ENCODE measurements at places on chromosomes 12 and 14.

DNA sequence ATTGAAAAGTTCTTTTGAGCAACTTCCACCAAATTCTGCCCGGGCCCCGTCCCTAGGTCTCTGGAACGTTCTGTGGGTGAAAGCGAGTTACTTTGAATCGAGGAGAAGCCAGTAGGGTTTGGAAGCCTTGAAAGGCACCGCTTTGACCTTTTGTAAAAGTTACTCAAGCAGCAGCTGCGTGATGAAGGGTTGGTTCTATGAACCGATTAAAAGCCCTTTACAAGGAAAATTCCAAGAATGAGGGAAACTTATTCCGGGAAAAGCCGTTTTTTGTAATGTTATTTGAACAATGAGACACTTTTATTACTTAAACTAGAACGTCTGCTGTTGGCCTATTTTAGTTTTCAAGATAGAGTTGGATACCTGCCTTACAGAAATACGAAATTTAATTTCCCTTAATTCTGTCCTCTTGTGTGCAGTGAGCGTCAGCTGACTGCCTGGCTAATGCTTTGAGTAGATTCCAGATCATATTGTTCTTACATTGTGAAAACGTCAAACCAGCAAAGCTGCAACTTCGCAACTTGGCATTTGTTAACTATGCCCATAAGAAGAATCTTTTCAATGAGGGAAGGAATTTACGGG lies 906 bp downstream of the LARP4 start:
- no peak for DNase-seq

- no peak for DNase-seq
These were observed 115.9 kb downstream of the FGD4 start for GRCh38 chr12:32515137-32515873.

DNA sequence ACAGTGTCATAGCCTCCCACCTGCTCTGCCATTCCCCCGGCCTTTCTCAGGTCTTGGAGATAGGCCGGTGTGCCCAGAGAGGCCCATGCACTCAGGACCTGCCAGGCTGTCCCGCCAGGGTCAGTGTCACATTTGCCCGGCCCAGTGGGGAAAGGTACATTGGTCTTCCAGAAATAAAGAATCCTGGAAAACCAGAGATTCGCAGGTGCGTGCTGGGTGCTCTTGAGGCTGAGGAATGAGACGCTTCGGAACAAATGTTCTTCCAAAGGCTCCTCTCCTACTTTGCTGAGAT lies 205.8 kb upstream of the RTL1 start:
- DNase-seq: no peak

GRCh38 chr12:108119126-108119973 lies 9.7 kb upstream of the WSCD2 start:
- DNase-seq: no peak

- no peak for DNase-seq
These were observed 77.5 kb downstream of the PHLDA1 start for GRCh38 chr12:75954041-75954440.

DNA sequence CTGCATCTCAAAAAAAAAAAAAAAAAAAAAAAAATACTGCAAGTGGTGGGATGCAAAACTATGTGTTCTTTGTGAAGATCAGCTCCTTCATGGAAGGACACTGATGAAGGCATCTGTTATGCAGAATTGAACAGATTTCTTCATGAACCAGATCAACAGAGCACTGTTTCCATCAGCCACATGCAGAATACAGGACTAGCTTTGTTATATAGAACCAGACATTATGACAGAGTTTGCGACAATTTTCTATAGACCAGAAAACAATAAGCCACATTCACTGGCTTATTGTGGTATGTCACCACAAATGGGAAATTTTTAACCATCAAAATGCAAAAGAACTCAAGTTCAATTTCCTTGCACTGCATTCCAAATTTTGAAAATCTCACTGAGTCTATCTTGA lies 34.7 kb downstream of the CIT start:
- DNase-seq: no peak

DNA sequence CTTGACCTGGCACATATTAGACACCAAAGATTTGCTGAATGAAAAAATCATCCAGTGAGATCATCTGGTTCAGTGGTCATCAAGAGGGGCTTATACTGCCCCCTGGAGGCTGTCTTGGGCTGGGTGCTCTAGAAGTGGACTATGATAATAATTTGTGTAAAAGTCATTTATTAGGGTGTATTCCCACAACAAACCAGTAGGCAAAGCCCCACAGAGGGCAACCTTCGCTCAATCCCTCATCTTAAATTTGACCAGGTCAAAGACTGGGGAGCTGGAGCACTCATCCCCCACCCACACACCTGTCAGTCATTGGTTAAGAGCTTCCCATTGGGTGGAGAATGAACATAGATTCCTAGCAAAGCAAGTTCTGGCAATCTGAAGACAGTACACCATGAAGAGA lies 20.0 kb upstream of the FICD start:
- DNase-seq: no peak

DNA sequence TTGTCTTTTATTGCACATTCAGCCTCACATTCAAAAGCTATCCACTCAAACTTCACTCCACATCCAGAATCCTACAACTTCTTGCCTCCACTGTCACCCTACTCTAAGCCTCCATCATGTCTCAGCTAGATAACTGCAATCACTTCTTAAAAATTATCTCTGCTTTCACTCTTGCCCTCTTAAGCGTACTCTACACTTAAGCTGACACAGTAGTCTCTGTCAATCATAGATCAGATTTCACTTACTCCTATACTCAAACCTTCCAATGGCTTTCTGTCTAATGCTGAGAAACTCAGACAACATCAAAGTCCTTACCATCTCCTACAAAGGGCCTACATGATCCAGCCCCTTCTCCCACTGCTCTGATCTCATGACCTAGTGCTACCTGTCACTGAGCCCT lies 304.1 kb downstream of the ITPR2 start:
- DNase-seq: no peak

DNA sequence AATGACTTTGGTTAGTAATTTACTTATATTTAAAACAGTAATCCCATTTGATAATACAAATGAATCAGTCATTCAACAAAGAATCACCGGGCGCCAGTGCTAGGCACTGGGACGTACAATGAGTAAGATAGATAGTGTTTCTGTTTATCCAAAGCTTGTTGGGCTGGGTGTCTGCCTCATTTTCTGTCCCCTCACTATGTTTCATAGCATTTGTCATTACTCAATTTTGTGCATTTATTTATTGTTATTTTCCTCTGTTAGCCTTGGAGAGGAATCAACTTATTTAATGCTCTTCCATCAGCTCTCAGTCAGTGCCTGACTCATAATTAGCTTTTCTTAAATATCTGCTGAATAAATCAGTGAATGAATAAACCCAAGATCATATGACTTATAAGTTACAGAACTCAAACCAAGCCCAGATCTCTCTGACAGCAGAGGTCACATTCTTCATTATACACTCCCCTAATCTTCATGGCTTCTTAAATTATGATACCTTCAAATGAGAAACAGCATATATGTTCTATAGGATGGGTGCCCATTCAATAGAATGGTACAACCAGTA lies 86.2 kb downstream of the TSPAN8 start:
- no peak for DNase-seq

GRCh38 chr12:6230321-6231110 lies 30.3 kb downstream of the CD9 start:
- peak; percentile 53 for DNase-seq

GRCh38 chr14:50533806-50534205 lies 1.4 kb upstream of the MAP4K5 start:
- no peak for DNase-seq

GRCh38 chr12:93102744-93103143 lies 173.6 kb upstream of the EEA1 start:
- DNase-seq: no peak

DNA sequence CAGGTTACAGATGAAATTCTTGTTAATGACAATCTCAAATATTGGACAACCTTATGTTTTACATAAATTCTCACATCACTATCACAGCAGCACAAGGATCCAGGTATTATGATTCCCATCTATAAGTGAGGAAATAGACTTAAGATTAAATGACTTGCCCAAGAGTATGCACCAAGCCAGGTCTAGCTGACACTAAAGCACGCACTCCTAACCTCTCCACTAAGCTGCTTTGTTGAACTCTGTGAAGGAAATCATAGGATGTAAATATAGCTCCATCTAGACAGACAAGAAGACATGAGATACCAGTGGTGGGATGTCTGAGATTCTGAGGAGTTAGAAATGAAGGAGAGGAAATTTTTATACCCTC lies 87.9 kb downstream of the PHLDA1 start:
- no peak for DNase-seq

- no peak for DNase-seq
These were observed 210.6 kb upstream of the NOVA1 start for GRCh38 chr14:26808407-26808806.

GRCh38 chr12:15151161-15152091 lies 69.8 kb downstream of the RERG start:
- no peak for DNase-seq

- no peak for DNase-seq
These were observed 382.8 kb downstream of the BCL11B start for GRCh38 chr14:98888927-98889835.

GRCh38 chr14:96394047-96394815 lies 2.3 kb downstream of the AK7 start:
- no peak for DNase-seq

DNA sequence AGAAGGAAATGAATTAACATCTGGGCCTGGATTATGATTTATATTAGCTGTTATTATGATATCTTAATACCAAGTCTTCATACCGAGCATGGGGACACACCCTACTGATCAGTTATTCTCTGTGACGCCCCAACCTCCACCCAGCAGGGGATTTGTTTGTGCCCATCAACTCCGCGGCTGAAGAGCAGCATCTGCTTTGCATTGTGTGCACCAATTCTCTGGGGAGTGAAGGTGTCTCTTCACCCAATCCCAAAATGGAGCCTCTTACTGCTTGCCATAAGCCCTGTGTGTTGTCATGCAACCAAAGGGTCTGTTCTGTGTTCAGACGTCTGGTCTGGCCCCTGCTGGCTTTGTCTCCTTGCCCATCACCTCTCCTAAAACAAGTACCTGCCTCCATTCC lies 25.4 kb downstream of the DHRS2 start:
- DNase-seq: no peak

- DNase-seq: peak; percentile 30
These were observed 1.7 kb upstream of the ANKRD33 start for GRCh38 chr12:51886021-51886710.

DNA sequence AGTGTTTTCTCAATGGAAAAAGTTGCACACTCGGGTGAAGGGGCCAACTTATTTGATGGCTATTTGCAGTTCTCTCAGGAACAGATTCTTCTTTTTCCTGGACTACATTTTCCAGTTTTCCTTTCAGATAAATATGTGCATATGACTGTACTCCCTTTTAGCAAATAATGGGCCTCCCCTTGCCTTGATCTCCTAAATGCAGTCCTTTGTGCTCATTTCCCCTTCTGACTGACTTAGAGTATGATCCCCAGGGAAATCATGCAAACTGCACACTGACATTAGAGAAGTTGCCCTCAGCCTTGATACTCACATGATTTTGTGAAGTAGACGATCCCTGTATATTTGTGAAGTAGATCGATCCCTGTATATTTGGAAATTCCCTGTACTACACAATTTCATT lies 492.9 kb upstream of the NOVA1 start:
- no peak for DNase-seq

DNA sequence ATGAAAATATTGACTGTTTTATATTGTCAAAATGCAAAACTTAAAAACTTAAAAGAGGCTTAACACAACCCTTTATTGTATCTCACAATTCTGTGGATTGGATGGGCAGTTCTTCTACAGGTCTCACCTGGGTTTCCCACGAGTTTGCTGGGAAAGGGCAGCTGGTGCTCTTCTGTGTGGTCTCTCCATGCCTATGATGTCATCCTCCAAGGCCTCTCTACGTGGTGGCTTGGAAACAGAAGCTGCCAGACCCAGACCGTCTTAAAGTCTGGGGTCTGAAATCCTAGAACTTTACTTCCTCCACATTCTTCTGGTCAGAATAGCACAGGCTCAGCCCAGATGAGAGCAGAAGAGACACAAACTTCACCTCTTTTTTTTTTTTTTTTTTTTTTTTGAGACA lies 36.5 kb upstream of the KICS2 start:
- DNase-seq: no peak

DNA sequence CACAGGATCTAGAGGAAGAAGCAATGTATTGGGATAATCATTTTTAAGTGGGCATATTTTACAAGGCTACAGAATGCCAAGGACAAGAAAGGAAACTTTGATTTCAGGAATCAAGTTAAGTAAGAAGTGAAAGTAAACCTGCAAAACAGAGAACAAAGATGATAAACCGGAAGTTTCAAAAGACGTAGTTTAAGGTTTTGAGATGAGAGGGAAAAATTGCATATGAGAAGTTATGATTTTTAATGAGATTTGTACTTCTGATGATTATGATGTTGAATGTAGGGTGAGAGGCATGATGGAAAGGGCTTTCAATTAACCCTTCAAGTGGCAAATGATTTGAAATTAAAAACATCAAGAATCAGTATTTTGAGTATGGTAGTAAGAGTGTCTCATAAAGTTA lies 134.9 kb downstream of the CAPZA3 start:
- no peak for DNase-seq

- no peak for DNase-seq
These were observed 361.4 kb downstream of the CACNA1C start for GRCh38 chr12:2413999-2414792.

GRCh38 chr12:80979816-80980215 lies 42.1 kb upstream of the LIN7A start:
- DNase-seq: no peak

- no peak for DNase-seq
These were observed 479 bp downstream of the SEL1L start for GRCh38 chr14:81533212-81533535.

- no peak for DNase-seq
These were observed 4.6 kb upstream of the SYCP3 start for GRCh38 chr12:101743724-101744472.

DNA sequence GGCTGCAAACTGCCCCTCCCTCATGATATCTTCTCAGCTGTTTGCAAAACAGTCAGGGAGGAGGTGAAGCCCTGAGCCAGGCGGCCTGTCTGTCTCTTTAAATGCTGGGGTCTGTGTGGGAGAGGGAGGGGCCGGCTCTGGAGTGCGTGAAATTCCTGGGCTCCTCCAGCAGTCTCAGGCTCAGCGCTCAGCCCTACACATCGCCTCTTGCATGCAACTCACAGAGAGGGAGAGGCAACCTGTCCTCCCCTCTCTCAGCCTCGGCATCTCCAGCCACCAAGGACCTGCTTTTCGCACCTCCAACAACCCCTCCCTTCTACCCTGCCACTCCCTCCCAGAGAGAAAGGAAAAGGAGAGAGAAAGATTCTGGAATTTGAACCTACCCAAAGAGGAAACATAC lies at the start of gene NRXN3:
Gene NRXN3 (plus strand): TSS at position 171 of the 400 bp plus-strand sequence. CDS start 72,721 bp downstream, outside the sequence.
- DNase-seq: no peak

DNA sequence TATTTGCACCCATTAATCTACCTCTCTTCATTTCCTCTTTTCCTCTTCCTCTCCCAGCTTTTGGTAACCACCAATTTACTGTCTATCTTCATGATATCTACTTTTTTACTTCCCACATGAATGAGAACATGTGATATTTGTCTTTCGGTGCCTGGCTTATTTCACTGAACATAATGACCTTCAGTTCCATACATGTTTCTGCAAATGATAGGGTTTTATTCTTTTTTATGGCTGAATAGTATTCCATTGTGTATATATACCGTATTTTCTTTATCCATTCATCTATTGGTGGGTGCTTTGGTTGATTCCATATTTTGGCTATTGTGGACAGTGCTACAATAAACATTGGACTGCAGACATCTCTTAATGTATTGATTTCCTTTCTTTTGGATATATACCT lies 49.0 kb upstream of the STRN3 start:
- DNase-seq: no peak
